Hair follicular keratinocyte (primary cell): ENCODE measurements at places on chromosomes 16 and 17. TPM values are rescaled to one million over a fixed set of nuclear protein-coding genes. Genes with fewer than 3 reads are reported as not detected.

Gene EVPLL
- total RNA-seq, result 0.04 TPM in 1 of 2 replicates, not detected in the other

Gene ASPHD1
- total RNA-seq, result 5.0 and 7.8 TPM in 2 replicates

Gene KCNH4
- not detected in 2 replicates for total RNA-seq

Gene RAB11FIP3
- total RNA-seq, result 12.2 and 19.1 TPM in 2 replicates

Gene CHRNE
- not detected in 2 replicates for total RNA-seq

Gene ERBB2
- total RNA-seq, result 26.7 and 27.6 TPM in 2 replicates

Gene PRR15L
- total RNA-seq, result not detected in 2 replicates

Gene PIRT
- not detected in 2 replicates for total RNA-seq
